ENCODE measurements at places on chromosomes 5 and 9. TPM values are rescaled to one million over a fixed set of nuclear protein-coding genes. Genes with fewer than 3 reads are reported as not detected.

GRCh38 chr5:59528202-59528862 is 365.2 kb downstream of the PDE4D start:
- no peak for DNase-seq

GRCh38 chr5:121867403-121867802 is 15.7 kb downstream of the FTMT start:
- DNase-seq = no peak

NIPAL4 gene
- 4.3 TPM for polyA plus RNA-seq

GRCh38 chr5:124639095-124639665 is 107.3 kb downstream of the ZNF608 start:
- DNase-seq = no peak

ADAMTS19 gene
- polyA plus RNA-seq = not detected

FUBP3 gene
- polyA plus RNA-seq = 38.9 TPM

DNA sequence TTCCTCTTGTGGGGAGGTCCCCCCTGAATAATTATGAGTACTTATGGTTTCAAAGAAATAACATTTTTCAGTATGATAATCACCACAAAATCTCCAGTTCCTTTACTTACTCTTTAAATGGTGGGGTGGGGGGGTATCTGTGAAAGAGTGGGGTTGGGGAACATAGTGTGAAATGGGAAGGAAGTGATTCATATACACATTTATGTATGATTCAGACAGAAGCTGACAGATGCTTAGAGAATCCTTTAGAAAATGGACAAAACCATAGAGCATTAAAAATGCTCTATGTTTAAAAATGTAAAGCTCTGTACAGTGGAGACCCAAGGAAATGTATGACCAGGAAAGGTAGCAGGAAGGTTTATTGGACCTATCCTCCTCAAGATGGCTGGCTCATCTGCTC is 267.5 kb upstream of the GRIA1 start:
- DNase-seq = no peak

- no peak for DNase-seq
Observed at GRCh38 chr5:88860501-88860900, 22.5 kb downstream of the MEF2C start.
